GM03348 (cell line): ENCODE measurements at places on chromosomes 5 and 9.

DNA sequence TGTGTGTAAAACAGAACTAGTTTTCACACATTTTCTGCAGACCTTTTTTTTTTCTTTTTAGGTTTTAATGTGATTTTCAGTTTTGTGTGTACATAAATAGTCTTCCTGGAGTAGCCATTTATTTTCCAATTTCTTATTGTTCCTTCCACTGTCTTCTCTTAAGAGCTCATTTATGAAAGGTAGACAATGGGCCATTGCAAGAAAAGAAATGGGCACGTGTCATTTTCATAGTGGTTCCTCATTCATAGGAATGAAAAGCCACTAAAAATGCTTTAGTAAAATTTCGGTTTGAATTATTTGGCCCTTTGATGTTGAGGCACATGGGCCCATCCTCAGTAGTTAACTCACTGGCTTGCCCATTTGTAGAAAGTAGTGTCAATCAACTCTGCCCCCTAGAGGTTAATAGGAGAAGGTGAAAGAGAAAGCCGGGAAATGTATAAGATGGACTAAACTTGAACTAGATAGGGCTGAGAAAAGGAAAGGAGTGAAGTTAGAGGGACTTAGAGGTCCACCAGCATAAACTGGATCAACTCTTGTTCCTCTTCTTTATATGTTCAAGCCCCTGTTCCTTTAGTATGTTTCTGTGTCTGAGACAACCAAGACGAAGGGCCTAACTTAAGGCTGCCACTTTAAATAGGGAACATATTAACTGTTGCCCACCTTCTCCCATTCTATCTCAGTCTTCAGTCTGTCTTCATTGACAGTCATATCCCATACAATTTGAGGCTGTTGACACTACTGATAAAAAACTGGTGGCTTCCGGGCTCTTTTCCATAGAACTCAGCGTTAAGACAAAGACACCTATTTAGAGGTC is 72.6 kb downstream of the SMARCA2 start:
- DNase-seq: peak; percentile 24

GRCh38 chr5:1201327-1202025 is at the start of gene SLC6A19:
Gene SLC6A19, plus strand, starts transcription at chr5:1201595. Its CDS starts 56 bp downstream, at chr5:1201651.
- DNase-seq: no peak

- DNase-seq: no peak
Observed at GRCh38 chr5:335740-336038, 14.2 kb downstream of the AHRR start.

GRCh38 chr5:89566340-89566739 is 683.4 kb upstream of the MEF2C start:
- no peak for DNase-seq
